Globus pallidus (tissue), 1 donor: ENCODE measurements at places on chromosomes 1 and 21.

- peak; percentile 85 for DNase-seq
Measured at GRCh38 chr1:98051065-98051675, 130.3 kb upstream of the DPYD start.

DNA sequence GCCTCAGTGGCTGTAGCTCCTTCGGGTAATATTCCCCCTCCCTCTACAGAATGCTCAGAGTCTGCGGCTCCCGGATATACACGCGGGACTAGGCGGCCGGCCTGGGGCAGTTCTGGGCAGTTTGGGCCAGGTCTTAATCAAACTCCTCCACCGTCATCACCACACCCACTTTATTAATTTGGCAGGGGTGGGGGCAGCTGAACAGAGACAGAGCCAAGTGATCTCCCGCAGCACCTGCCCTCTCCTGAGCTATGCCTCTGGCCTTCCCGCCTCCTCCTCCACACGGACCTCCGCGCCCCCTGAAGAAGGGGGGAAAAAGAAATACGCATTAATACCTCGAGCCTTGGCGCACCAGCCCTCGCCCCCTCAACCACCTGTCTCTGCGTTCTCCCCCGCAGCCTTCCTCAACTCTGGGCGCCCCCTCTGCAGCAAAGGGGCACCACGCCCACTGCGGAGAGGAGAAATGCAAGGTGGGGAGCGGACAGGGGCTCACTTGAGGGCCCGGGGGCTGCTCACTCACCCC lies 42.6 kb downstream of the CD34 start:
- DNase-seq, result no peak

DNA sequence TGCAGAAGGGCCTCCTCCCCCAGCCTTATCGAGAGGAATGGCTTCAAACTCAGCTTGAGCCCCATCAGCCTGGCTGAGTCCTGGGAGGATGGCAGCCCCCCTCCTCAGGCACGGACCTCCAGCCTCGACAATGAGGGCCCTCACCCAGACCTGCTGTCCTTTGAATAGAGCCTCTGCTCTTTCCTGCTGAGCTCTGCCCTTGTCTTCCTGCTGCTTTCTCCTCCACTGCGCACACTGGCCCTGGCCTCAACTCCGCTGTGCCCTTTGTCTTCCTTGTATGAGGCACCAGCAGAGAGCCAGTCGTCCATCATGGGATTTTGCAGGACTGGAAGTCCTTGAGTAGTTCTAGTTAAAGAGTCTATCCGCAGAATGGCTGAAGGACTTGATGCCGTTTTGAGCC lies 2.0 kb downstream of the C1orf226 start:
- no peak for DNase-seq

DNA sequence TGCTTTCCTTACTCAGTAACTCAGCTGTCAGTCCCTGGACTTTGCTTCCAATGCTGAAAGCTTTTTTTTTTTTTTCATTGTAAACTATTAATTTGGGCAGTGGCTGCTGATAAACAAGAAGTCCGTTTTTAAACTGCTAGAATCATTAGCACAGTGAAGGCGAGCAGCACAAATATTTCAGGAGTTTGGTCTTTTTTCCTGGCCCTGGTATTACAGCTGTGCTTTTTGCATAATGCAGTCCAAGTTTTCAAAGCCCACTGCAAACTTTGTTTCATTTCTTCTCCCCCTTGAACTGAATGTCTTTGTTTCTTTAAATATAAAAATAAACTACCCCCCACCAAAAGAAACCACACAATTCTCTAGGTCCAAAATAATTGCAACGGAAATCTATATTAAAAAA lies 6.6 kb downstream of the GLIS1 start:
- DNase-seq, result no peak

- DNase-seq, result peak; percentile 50
Measured at GRCh38 chr1:31027693-31028526, 37.6 kb downstream of the PUM1 start.

GRCh38 chr1:231663211-231663792 lies 36.7 kb downstream of the DISC1 start:
- DNase-seq, result no peak

DNA sequence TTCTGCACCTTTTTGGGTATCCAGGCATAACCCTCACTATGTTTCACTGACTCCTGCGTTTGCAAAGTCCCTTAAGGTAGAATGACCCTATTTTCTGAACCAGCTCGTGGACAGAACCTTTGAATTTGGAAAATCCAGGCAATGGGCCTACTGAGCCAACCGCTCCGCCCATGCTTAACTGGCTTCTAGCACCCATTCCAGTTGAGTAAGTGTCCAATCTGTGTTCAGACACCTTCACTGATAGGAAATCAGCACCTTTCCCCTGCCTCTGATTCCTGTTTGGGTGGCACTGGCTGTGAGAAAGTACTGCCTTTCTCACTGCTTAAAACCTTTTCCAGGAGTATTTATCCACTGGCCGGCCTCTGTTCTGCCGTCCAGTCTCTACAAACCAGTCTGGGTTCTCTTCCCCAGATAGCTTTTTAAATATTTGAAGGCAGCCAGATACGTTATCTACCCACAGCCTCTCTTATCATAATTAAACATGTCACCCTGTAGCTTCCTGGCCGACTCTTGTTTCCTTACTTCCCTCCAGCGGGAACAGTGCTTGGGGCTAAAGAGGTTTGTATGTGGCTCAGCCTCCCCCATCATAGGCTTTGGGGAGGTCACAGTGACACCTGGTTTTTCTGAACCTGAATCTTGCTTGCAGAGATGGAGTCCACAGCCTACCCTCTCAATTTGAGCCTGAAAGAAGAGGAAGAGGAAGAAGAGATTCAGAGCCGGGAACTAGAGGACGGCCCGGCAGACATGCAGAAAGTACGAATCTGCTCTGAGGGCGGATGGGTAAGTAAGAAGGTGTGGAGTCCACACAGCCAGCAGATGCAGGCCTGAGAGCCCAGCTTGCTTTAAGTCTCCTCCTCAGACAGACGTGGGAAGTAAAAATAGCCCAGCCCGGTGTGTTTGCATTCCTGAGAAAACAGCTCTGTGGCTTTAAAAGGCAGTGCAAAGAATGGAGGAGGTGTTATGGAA lies 1.3 kb downstream of the POGK start:
- no peak for DNase-seq

DNA sequence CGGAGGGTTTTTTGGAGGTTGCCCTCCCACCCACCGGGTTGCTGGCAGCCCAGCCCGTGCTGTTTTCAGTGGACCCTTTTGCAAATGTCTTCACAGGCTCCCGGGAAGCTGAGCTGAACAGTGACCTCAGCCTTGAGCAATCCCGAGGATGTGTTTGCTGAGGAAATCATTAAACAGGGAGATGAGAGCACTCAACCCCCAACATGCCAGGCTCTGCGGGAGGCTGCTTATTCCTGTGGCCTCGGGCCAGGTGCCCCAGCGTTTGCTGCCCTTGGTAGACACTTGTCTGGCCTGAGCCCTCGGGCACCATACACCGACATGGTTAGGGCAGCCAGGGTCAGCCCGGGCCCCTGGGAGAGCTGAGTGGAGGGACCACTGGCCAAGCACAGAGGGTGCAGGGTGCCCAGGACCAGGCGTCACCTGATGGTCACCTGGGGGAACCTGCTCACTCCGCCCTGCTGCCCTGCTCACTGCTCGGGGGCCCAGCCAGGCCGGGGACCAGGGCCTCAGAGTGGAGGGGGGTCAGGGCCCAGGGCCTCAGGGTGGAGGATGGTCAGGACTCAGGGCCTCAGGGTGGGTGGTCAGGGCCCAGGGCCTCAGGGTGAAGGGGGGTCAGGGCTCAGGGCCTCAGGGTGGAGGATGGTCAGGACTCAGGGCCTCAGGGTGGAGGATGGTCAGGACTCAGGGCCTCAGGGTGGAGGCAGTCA lies 42.5 kb upstream of the POFUT2 start:
- DNase-seq, result no peak

DNA sequence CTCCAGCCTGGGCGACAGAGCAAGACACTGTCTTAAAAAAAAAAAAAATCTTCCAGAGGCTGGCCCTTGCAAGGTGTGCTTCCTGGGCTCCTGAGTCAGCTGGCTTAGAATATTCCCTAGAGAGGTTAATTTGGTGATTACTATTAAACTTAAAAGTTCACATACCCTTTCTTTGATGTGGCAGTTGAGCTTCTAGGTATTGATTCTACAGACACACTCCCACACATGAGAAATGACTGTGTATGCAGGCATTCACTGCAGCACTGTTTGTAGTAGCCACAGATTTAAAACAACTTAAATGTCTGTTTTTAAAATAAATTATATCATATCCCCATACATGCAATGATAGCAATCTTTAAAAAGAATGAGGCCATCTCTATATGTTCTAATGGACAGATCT lies 93.4 kb downstream of the GDAP2 start:
- DNase-seq, result no peak
